HCT116 (cell line): ENCODE measurements at places on chromosomes 4 and X. TPM values are rescaled to one million over a fixed set of nuclear protein-coding genes. Genes with fewer than 3 reads are reported as not detected.

The DUSP21 gene
- total RNA-seq: not detected

The MAGEB1 gene
- total RNA-seq: 0.69 TPM

The TMEM35A gene
- total RNA-seq: not detected

The ZNF711 gene
- 6.1 TPM for total RNA-seq

The RBM47 gene
- 22.2 TPM for total RNA-seq

The TKTL2 gene
- total RNA-seq: not detected

GRCh38 chr4:147366164-147366563 is 114.7 kb upstream of the EDNRA start:
- H3K27ac ChIP-seq: no peak overlapping the region
- no peaks in the 10 kb centered on the region for H3K36me3 ChIP-seq
- H3K27me3 ChIP-seq: no peaks in the 10 kb centered on the region
- DNase-seq: no peak
- H3K4me3 ChIP-seq: no peak overlapping the region

GRCh38 chr4:40121515-40121914 is 64.9 kb downstream of the N4BP2 start:
- peak; percentile 12 for DNase-seq
- no peak overlapping the region for H3K4me3 ChIP-seq
- no peaks in the 10 kb centered on the region for H3K4me1 ChIP-seq
- H3K36me3 ChIP-seq: no peaks in the 10 kb centered on the region
- no peaks in the 10 kb centered on the region for H3K27me3 ChIP-seq

DNA sequence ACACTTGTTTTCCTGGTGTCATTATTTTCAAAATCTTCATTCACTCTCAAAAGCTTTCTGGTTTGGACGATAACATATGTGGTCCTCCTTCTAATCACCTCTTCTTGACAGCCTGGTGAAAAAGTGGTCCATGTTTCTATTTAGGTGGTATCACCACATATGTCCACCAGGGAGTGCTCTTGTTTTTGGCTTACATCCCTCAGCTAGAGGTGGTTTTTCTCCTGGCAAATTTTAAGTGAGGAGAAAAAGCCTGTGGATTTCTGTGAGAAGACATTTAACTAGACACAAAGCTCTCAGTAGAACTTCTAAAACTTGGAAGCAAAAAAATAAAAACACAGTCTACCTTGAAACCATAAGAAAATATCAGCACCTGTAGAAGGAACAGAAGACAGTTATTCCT is 58.0 kb upstream of the FRMPD4 start:
- no peak overlapping the region for H3K27ac ChIP-seq
- DNase-seq: no peak
- H3K36me3 ChIP-seq: no peaks in the 10 kb centered on the region

- DNase-seq: no peak
- H3K27ac ChIP-seq: no peak overlapping the region
- H3K27me3 ChIP-seq: no peaks in the 10 kb centered on the region
- no peaks in the 10 kb centered on the region for H3K4me1 ChIP-seq
Observed at GRCh38 chr4:163195247-163195765, 28.6 kb upstream of the NAF1 start.

DNA sequence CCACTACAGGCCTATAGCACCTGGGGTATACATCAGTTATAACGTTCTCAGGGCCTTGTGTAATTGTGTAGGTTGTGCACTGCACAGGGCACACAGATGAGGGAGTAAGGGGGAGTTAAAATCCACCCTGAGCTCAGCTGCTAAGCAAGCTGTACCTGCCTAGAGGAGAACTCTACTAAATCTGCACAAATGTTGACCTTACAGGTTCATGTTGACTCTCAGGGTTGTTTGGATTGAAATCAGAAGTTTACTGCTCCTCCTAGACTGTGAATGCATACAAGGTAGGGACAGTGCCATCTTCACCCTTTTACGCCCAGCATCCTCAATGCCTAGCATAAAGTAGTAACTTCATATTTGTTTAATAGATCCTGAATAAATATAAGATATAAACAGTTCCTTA is 89.8 kb downstream of the SMARCA1 start:
- no peaks in the 10 kb centered on the region for H3K4me1 ChIP-seq
- DNase-seq: no peak
- H3K4me3 ChIP-seq: no peak overlapping the region
- H3K27ac ChIP-seq: no peak overlapping the region
- no peaks in the 10 kb centered on the region for H3K36me3 ChIP-seq

GRCh38 chr4:26289401-26289800 is 31.4 kb upstream of the RBPJ start:
- no peak overlapping the region for H3K4me3 ChIP-seq
- no peak overlapping the region for H3K27ac ChIP-seq
- H3K27me3 ChIP-seq: no peaks in the 10 kb centered on the region
- no peaks in the 10 kb centered on the region for H3K36me3 ChIP-seq
- DNase-seq: no peak

DNA sequence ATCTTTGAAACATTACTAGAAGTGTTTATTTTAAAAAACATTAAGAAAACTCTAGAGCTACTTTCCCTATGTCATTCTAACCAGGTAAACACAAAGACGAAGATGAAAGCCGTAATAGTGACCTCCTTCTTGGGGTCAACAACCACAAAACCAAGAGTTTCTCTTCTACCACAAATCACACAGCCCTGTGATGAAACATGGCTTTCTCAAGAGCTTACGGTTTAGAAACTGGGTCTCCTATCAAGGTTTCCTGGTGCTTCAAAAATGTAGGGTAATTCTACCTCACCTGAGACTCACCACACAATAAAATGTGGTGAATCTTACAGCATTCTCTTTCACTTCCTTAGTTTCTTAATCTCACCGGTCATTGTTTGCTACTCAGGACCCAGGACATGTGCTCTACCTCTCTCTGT is 50.9 kb downstream of the CORIN start:
- no peaks in the 10 kb centered on the region for H3K36me3 ChIP-seq
- H3K4me1 ChIP-seq: no peaks in the 10 kb centered on the region
- no peak overlapping the region for H3K4me3 ChIP-seq
- no peaks in the 10 kb centered on the region for H3K27me3 ChIP-seq

GRCh38 chr4:17335371-17335770 is 176.5 kb downstream of the QDPR start:
- peaks cover 6% of the 10 kb centered on the region; the same call in 1 of the 2 replicates for H3K27me3 ChIP-seq
- DNase-seq: no peak
- H3K27ac ChIP-seq: no peak overlapping the region
- H3K36me3 ChIP-seq: no peaks in the 10 kb centered on the region
- H3K4me1 ChIP-seq: peaks cover 29% of the 10 kb centered on the region
- no peak overlapping the region for H3K4me3 ChIP-seq

GRCh38 chr4:37482236-37482913 is 203.8 kb downstream of the RELL1 start:
- H3K4me1 ChIP-seq: no peaks in the 10 kb centered on the region
- no peak overlapping the region for H3K27ac ChIP-seq
- H3K36me3 ChIP-seq: no peaks in the 10 kb centered on the region
- no peaks in the 10 kb centered on the region for H3K27me3 ChIP-seq
- DNase-seq: no peak
- no peak overlapping the region for H3K4me3 ChIP-seq

GRCh38 chrX:39029221-39029620 is 228.0 kb downstream of the MID1IP1 start:
- no peak overlapping the region for H3K27ac ChIP-seq
- H3K4me3 ChIP-seq: no peak overlapping the region
- H3K36me3 ChIP-seq: no peaks in the 10 kb centered on the region
- H3K4me1 ChIP-seq: no peaks in the 10 kb centered on the region

DNA sequence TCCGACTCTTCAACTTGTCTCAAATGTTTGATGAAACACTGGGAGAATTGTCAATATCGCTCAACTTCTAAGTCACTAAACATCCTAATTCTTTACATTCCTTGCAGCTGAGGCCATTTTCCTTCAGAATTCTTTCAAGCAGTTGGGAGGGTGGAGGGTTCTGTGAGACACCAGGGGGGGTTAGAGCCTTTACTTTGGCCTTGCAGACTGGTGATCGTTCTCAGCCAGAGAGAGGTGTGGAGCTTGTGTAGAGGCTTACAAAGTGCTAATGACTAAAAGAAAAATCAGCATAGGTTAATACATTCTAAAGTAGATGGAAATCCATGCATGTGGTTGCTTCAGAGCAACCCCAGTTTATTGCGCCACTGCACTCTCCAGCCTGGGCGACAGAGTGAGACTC is 21.3 kb upstream of the SOX3 start:
- H3K27me3 ChIP-seq: no peaks in the 10 kb centered on the region
- H3K36me3 ChIP-seq: no peaks in the 10 kb centered on the region
- DNase-seq: no peak
- H3K27ac ChIP-seq: no peak overlapping the region
- no peak overlapping the region for H3K4me3 ChIP-seq

DNA sequence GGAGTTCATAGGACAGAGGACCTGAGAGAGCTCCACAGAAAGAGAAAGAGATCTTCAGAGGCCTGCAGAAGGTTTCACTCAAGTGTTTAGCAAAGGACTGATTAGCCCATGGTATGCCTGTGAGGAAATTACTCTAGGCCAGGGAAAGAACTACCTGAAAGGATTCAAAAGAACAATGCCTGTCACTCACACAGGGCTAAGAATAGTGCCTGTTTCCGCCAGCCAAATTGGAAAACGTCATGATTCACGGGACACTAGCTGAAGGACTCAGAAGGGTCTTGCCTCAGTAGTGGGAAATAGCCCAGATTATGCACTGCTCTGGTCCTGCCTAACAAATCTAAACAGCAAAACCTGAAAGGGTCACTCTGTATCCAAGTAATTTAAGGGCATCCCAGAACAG is 21.1 kb downstream of the SYTL4 start:
- H3K4me1 ChIP-seq: no peaks in the 10 kb centered on the region
- no peak overlapping the region for H3K27ac ChIP-seq
- no peaks in the 10 kb centered on the region for H3K27me3 ChIP-seq
- no peak overlapping the region for H3K4me3 ChIP-seq

- no peak for DNase-seq
- H3K36me3 ChIP-seq: no peaks in the 10 kb centered on the region
- no peaks in the 10 kb centered on the region for H3K4me1 ChIP-seq
Observed at GRCh38 chrX:153564047-153564606, 34.8 kb downstream of the CCNQ start.

DNA sequence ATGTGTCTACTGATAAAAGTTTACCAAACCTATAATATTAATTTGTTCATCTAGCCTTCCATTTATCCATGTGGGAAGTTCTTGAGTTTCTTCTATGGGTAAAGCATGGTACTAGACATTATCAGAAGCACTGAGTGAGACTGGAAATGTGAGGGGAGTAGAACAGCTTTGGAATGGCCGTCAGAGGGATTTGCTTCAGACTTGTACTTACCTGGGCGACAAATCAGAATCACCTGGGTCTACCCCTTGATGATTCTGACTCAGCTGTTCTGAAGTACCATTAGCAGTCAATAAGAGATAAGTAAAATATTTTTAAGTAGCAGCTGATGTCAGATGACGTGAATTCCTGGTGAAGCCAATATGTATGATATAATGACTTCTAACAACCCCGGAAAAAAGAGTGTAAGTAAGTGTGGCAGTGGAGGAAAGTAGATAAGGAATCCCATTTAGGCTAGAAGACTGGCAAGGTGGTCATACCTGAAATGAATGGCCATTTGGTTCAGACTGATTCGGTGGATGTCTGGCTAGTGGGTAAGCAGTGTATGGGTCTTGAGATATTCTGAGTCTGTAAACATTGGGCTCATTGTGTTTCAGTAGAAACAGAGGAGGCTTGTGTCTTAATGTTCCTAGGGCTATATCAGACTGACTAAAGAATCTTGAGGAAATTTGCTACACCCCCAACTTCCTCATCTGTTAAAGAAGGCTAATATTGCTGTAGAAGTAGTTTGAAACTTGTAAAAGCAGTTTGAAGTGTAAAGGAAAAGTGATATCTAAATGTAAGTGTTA is 409.2 kb downstream of the NKX6-1 start:
- H3K4me1 ChIP-seq: no peaks in the 10 kb centered on the region
- DNase-seq: no peak
- H3K36me3 ChIP-seq: no peaks in the 10 kb centered on the region
- no peak overlapping the region for H3K27ac ChIP-seq
- H3K27me3 ChIP-seq: no peaks in the 10 kb centered on the region

DNA sequence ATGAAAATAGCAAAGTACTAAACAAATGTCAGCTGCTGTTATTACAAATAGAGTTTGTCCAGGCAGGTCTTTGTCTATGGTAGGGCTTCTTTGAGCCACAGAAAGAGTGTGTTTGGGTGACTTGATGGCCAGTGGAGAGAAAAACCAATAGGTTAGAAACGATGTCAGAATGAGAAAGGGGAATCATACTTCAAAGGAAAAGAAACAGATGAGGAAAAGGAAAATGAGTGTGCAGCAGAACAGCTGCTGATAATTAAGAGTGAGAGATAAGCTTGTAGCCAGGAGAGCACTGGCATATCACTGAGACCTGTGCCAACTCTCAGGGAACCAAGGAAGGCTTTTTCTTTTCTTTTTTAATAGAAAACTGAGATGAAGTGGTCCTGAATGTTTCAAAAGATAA is 257.2 kb downstream of the ARHGAP24 start:
- no peak for DNase-seq
- H3K36me3 ChIP-seq: no peaks in the 10 kb centered on the region
- no peak overlapping the region for H3K4me3 ChIP-seq
- H3K27ac ChIP-seq: no peak overlapping the region
- H3K27me3 ChIP-seq: no peaks in the 10 kb centered on the region
- peaks cover 11% of the 10 kb centered on the region for H3K4me1 ChIP-seq
